ENCODE measurements at places on chromosomes 6 and 20.

DNA sequence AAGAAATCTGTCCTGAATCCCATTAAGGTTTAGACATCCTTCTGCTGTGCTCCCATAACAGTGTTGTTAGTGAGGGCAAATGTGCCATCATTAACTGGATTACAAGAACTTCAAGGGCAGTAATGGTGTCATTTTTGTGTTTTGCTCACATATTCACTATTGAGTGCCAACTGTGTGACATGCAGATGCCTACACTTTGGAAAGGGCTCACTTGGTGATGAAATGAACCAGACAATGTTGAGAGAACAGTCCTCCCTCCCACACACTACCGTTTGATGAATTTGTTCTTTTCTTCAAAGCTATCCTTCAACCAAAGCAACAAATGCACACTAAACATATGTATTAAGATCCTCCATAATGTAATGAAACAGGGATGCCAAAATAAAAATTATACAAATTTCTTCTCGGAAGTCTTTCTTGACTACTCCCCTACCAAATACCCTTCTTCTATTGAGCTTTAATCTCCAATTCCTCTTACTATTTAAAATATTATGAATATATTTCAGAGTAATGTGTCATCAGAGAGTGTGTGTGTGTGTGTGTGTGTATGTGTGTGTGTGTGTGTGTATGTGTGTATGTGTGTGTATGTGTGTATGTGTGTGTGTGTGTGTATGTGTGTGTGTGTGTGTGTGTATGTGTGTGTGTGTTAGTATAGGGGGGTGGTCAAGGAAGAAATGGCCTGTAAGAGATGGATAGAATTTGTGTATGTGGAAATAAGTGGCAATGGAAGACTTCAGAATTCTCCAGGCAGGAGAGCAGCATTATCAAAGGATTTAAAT is 92.3 kb upstream of the ENPP5 start:
- no peak for DNase-seq

- DNase-seq: peak; percentile 65
These were observed 532.1 kb upstream of the JAG1 start for GRCh38 chr20:11205769-11206362.

DNA sequence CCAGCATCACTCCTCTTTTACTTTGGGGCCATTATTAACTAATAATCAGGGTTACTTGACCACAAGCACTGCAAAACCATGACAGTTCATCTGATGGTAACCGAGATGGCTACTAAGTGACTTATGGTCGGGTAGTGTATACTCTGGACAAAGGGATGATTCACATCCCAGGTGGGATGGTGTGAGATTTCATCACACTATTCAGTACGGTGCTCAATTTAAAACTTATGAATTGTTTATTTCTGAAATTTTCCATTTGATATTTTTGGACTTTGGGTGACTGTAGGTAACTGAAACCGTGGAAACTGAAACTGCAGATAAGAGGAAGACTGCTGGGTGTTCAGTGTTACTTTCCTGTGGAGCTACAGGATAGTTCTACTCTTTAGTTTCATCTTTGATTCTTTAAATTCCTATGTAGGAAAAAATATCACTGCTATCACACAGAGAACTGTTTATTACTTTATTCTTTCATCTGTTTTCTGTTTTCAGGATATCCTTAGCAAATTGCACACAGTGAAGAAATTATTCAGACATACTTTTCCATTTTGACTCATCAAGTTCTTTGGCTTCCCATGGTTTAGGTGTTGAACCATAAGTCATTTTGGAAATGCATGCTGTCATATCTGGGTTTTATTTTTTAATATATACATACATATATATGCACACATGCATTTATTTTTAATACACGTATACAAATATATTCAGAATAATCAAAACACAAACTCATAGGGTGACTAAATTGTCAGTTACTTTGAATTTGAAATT is 59.1 kb upstream of the C20orf144 start:
- no peak for DNase-seq

GRCh38 chr20:8796088-8796660 is 272.7 kb upstream of the PLCB4 start:
- DNase-seq: peak; percentile 61

DNA sequence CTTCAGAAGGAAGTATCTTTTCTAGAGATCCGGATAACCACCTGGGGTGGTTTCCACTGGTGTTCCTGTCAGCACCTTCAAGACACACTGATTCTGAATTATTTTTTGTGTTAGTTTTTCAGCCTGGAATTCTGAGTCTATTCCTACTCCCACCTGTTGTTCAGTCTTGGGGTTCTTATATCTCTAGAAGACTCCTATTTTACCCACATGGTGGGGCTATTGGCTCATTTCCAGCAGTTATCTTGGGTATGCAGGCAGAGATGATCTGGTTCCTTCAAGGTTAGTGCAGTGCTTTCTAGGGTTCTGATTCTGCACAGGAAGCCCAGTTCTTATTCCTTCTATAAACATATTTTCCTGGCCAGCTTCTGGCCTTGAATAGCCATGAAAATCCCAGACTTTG is 175.6 kb upstream of the PDE7B start:
- DNase-seq: peak; percentile 30

DNA sequence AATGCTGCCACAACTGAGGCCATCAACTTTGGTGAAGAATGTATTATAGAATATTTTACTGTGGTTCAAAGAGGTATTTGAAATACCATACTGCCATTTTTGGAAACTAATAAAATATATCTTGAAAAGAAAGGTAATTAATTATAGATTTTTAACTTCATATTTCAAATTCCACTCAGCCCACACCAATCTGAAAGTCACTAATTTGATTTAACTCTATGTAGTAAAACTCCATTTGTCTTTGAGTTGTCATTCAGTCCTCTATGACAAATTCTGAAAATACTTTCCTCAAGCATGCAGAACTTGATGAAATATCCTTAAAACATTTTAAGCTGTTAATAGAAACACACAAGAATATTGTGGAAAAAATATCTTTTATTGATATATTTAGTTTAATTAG is 1196.7 kb upstream of the CITED2 start:
- no peak for DNase-seq

Data from umbilical cord (tissue), 2 donors.